ENCODE measurements at places on chromosomes 4 and X.

DNA sequence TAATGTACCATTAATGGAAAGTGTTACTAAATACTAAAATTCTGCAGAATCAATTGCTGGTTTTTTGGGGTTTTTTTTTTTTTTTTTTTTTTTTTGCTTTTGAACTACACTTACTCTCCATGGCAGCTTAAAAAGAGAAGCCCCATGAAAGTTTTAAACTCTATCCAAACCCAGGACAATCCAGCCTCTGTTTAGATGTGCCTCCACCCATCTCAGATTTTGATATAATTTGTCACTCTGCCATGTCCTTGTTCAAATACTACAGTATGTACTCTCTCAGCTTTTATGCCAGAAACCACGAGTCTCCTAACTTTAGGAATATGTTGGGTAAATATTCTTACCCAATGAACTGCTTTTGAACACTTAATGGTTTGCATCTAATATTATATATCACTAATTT, 84.2 kb downstream of the COL25A1 start:
- DNase-seq, result no peak

- peak; percentile 13 for DNase-seq
These were observed 657 bp upstream of the ANKRD50 start for GRCh38 chr4:124713185-124713592.

DNA sequence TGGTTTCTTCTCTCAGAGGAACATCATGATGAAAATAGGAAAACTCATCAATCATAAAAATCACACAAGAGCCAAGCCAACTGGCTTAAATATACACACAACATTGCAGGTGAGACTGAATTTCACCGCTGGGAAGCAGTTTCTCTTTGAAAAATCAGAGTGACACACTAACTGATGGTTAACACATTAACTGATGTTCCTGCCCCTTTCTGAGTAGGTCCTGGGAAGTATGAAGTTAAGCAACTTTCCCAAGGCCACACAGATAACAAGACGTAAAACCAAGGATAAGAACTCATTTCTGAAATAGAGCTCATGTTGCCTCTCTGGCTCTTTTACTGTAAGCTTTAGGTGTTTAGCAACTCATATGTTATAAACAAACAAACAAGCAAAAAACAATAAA, 813.7 kb upstream of the HS3ST1 start:
- DNase-seq, result no peak

GRCh38 chr4:55610381-55610780, 18.3 kb upstream of the PDCL2 start:
- no peak for DNase-seq

GRCh38 chr4:119667802-119668201, 39.2 kb upstream of the PDE5A start:
- DNase-seq, result no peak

GRCh38 chr4:128483041-128483440, 195.4 kb upstream of the PGRMC2 start:
- no peak for DNase-seq

DNA sequence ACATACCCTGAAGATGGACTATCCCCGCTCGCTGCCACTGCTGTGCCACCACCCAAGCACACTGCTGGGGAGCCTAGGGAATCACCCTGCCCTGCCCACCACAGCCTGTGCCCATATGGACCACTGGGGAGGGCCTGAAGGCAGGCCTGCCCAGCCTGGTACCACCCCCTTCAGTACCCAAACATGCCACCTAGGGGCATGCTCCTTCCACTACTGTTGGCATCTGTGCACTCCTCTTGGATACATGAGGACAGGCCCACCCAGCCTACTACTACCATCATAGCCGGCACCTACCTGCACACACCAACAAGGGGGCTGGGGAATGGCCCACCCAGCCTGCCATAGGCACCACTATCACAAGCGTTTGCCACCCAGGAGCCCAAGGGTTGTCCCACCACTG, 30.1 kb upstream of the PRDX4 start:
- no peak for DNase-seq

DNA sequence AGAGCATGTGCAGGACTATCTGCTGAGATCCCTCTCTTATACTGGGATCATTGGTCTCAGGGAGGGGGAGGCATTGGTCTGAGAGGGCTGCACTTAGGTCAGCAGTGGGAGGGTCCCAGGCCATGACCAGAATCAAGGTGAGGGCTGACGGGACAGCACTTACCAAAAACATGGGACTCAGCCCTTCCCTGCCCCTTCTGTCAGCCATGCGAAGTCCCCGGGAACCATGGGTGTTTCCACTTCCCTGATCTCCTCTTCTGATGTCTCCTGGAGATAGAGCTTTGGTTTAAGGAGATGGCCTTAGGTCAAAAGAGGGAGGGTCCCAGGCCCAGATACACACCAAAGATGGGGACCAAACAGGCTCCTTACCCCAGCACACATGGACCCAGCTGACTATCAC, 12.9 kb upstream of the HSFX1 start:
- no peak for DNase-seq

GRCh38 chrX:84156821-84157220, 31.2 kb downstream of the RPS6KA6 start:
- DNase-seq, result no peak

- no peak for DNase-seq
These were observed 1571.8 kb downstream of the STIM2 start for GRCh38 chr4:28432348-28433025.

GRCh38 chrX:9627922-9628321, 137.7 kb downstream of the GPR143 start:
- DNase-seq, result no peak

GRCh38 chr4:171340258-171340657, 472.9 kb upstream of the GALNTL6 start:
- no peak for DNase-seq

GRCh38 chr4:125104616-125105015, 210.1 kb upstream of the FAT4 start:
- no peak for DNase-seq

DNA sequence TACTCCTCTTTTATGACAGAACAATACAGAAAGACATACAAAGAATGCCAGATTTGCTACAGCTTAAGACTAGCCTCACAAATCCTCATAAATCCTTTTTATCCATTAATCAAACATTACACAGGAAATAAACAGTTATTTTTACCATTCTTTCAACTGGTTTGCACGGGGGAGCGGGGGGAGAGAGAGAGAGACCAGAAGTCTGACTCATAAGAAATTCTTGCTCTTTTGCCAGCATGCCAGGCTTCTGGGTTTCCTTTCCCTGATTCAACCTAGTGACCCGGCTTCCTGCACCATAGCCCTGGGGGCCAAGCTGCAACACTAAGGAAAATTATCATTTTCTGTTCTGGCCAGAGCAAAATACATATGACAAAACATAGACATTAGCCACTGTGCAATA, 6.8 kb upstream of the RRAGB start:
- no peak for DNase-seq

GRCh38 chr4:139559687-139560086, 3.7 kb upstream of the SETD7 start:
- no peak for DNase-seq

GRCh38 chrX:57282568-57282967, 3.9 kb upstream of the FAAH2 start:
- no peak for DNase-seq

GRCh38 chr4:80967346-80967745, 63.2 kb upstream of the BMP3 start:
- no peak for DNase-seq

DNA sequence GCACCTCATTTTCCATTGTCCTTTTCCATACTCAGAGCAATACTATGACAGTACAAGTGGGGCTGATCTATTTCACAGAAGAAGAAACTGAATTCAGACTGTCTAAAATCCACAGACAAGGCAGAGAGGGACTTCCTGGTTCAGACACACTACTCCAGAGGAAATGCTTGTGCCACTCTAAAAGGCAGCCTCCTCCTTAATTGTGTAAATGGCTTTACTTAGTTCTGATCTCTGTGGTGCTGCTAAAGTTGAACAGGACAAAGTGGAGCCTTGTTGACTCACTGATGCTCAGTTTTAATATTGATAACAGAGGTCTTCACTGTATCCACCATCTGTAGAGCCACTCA, 122.4 kb downstream of the KIT start:
- no peak for DNase-seq

- no peak for DNase-seq
These were observed 1.5 kb downstream of the FRMPD3 start for GRCh38 chrX:107450823-107451509.

- DNase-seq, result no peak
These were observed 563.0 kb upstream of the NR3C2 start for GRCh38 chr4:149005191-149005590.

DNA sequence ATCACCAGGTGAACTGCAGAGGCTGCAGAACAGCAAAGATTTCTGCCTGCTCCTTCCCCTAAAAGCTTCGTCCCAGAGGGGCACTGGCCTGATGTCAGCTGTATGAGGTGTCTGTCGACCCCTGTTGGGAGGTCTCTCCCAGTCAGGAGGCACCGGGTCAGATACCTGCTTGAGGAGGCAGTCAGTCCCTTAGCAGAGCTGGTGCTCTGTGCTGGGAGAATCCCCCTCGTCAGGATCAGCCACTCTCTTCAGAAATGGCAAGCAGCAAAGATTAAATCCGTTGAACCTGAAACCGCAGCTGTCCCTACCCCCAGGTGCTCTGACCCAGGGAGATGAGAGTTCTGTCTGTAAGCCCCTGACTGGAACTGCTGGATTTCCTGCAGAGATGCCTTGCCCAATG, 1166.3 kb upstream of the ADGRL3 start:
- DNase-seq, result no peak

- DNase-seq, result no peak
These were observed 128.5 kb downstream of the PRSS12 start for GRCh38 chr4:118224243-118224829.

GRCh38 chrX:51803833-51804232, 60.6 kb downstream of the GSPT2 start:
- no peak for DNase-seq

- DNase-seq, result no peak
These were observed 61.1 kb downstream of the FBXO8 start for GRCh38 chr4:174222266-174222872.

DNA sequence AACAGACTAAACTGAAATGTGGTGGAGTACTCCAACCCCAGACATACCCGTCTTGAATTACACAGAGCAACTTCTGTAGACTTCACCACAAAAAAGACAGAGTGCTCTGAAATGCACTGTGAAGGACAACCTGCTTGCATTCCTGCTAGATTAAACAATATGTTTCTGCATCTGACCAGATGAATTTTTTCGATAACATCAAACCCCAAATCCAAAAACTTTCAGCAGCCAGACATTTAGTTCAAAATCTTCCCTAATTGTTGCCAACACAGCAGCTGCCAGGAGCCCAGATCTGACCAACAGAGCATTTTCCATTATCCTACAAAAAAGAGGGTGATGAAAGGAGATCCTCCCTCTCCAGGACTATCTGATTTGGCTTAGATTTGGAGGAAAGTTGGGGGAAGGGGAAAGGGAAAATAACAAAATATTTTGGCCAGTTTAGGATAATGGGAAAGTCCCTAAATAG, 356.5 kb downstream of the PDGFC start:
- no peak for DNase-seq

- no peak for DNase-seq
These were observed 87.1 kb downstream of the VCX2 start for GRCh38 chrX:8084006-8084405.

GRCh38 chr4:183011213-183011907, 87.7 kb upstream of the WWC2 start:
- DNase-seq, result no peak

GRCh38 chr4:184587221-184587620, 62.0 kb downstream of the CASP3 start:
- DNase-seq, result no peak

GRCh38 chr4:156983366-156983765, 11.8 kb upstream of the PDGFC start:
- no peak for DNase-seq

- no peak for DNase-seq
These were observed 22.0 kb downstream of the FAM133A start for GRCh38 chrX:93695981-93696380.

DNA sequence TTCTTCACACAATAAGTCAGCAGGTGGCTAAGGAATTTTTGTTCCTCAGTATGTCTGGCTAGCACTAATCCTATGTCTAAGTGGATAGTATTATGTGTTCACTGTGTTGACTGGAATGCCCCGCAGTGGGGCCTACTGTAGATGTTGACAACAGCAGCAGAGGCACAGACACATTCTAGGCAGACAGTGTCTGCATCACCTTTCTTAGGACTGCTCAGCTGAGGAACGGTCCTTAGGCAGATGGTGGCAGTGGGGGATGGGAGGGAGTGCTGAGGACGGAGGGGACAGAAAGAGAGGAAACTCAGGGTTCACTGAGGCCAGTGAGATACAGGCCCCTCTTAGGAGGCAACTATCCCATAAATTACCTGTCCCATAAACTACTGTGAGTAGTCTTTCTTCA, 44.6 kb upstream of the LEF1 start:
- no peak for DNase-seq

DNA sequence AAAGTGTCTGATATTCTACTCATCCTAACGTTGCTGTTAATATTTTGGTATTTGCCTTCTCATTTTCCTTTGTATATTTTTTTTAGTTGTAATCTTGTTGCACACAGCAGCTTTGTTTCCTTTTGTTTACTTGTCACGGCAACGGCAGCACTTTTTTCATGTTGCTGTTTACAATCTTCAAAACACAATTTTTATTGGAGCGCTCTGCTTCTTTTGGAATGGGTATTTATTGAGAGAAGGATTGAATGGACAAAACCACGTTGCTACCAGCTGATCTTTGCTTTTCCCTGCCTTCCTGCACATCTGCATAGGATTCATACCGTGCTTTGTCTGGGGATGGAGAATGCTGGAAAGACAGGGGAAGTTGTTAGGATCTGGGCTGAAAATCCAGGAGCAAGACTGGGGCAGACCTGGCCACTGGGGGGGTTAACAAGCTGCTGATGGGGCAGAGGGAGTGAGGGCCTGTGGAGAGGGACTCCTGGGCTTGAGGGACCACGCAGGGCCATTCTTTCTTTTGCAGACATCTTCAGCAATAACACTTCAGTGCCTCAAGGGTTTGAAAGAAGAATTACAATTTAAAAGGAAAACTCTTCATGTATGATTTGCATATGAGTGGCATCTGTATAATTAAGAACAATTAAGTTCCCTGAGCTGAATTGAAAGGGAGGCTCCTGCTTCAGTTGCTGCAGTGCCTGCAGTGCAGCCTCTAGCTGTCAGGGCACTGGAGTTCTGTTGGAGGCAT, 69.8 kb downstream of the TMEM131L start:
- DNase-seq, result no peak

- no peak for DNase-seq
These were observed 3.4 kb upstream of the CYBB start for GRCh38 chrX:37776283-37776986.

DNA sequence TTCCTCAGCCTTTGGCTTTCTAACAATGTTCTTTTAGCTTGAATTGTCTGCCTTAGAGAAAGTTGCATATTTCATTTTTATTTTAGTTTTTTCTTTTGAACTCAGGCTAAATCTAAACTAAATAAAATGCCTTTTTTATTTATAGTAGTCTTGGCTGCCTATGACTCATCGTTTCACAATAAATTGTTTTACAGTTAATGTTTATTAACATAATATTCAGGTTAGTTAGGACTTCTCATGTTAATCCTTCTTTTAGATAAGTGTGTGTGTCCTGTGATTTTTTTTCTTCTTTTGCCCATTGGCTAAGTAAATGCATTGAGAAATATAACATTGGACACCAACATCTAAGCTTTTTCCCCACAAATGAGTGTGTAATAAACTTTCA, 1.6 kb downstream of the RP2 start:
- DNase-seq, result no peak

- no peak for DNase-seq
These were observed 639.9 kb downstream of the SPOCK3 start for GRCh38 chr4:166594326-166594946.

GRCh38 chrX:79167462-79167861, 23.0 kb downstream of the GPR174 start:
- DNase-seq, result no peak

- DNase-seq, result no peak
These were observed 114.8 kb downstream of the REELD1 start for GRCh38 chr4:146329050-146329716.

All from activated naive CD8-positive, alpha-beta T cell treated with anti-CD3 and anti-CD28 coated beads, Interleukin-2, amount 50 U/mL, for 24 hours (primary cell).